ENCODE measurements at places on chromosomes 1 and 21.

DNA sequence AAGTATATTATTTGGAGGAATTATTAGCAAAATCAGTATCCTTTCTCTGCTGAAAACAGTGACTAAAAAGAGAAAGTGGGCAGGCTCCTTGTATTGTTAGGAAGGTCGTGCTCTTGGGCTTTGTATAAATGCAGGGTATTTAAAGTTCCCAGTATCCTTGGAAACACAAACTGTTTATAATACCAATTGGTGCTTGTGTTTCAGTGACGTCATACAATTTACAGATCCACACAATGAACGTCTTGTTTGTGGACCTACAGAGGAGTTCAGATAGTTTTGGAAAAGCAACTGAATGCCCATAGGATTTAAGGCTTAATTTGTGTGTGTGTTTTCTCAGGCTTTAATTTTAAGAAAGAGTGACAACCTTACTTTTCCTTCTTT is 168.2 kb downstream of the RASAL2 start:
- no peak for DNase-seq

- no peak for DNase-seq
Observed at GRCh38 chr1:165185161-165185889, 171.2 kb downstream of the LMX1A start.

GRCh38 chr1:11493972-11494655 is 15.2 kb downstream of the DISP3 start:
- DNase-seq = no peak

DNA sequence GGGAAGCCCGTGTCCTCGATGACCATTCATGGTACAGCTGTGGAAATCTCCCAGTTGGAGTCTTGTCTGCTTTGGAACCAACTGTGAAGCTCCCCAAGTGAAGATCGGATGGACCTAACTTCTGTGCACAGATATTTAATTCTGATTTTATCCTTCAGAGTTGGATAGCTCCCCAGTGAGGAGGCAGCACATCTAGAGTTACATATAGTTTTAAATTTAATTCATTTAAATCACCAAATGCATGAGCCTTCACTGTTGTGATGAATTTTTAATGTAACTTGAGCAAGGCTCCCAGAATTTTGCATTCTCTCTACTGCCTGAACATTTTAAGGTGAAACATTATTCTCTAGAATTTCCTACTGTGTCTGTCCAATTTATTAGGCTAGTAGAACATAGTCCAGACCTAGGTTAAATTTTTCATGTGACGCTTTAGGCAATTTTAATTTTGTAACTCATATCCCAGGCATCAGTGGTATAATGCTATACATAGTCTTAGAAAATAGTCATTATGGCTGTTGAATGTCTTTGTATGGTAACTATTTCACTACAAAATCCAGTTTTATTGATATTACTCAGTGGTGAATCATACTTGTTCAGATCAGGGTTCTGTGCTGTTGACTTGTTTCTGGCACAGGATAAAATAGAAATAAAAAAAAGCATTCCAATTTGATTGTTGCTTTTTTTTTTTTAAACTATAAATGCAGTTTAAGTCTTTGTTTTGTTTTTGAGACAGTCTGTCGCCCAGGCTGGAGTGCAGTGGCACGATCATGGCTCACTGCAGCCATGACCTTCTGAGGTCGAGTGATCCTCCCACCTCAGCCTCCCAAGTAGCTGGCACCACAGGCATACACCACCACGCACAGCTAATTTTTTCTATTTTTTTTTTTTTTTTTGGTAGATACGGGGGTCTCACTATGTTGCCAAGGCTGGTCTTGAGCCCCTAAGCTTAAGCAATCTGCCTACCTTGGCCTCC is 66.9 kb downstream of the PRDM2 start:
- DNase-seq = no peak

- DNase-seq = no peak
Observed at GRCh38 chr1:58745117-58745516, 38.7 kb downstream of the JUN start.

DNA sequence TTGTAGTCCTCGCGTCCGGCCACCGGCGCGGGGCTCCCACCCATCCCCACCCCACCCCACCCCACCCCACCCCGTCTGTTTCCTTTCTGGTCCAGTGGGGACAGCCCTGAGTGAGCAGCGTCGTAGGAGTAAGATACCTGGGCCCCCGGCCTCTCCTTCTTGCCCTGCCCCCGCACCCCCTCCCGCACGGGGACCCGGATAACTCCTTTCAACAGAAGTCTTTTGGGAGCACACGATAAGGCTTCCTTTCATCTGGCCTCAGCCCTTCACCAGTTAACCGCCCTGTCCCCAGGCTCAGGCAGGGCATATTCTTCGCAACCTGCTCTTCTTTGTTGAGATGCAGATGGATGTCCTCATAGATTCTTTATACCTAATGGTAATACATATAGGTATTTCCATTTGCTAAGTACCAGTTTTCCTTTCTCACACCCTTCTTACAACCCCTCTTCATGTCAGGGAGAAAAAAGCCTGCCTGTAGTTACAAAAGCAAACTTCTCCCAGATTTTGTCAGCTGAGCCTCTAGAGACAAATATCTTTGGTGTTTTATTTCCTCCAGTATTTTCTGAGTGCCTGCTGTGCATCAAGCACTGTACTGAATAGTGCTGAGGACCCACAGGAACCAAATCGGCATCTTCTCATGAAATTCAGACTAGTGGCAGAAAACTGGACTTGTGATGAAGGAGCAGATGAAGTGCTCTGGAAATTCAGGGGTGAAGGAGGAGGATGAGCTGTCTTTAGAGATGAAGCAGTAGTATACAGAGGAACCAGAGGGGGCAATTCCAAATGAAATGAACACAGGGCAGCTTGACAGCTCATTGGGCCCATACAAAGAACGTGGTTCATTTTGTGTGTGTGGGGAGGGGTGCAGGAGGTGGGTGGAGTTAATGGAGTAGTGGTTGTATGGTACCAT is 33.6 kb downstream of the SLC2A1 start:
- DNase-seq = no peak

- no peak for DNase-seq
Observed at GRCh38 chr1:227945891-227946623, 1.7 kb downstream of the WNT9A start.

DNA sequence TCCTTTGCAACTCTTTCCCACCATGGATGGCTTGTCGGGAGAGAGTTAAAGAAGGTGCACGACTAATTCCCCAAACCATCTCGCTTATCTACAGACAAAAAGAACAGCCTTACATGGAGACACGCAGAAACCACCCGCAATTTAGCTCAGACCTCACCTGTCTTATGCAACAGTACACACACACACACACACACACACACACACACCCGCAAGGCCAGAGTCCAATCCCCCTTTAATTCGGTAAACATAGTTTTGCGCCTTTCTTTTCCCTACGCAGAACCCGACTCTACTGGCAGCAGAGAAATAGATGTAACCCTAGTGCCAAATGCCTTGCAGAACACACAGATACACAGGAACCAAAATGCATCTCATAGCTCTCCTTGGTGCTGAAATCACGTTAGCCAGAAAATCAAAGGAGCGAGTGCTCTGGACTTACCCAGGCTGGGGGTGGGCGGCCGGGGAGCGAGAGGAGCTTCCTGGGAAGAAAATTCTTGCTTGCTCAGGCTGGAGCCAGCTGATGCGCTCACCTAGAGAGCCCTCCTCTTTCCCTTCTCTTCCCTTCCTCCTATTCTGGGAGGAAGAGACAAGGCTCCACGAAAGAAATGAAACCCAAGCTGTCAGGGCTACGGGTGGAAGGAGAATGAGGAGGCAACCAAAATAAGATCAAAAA is 470 bp downstream of the TNR start:
- no peak for DNase-seq

DNA sequence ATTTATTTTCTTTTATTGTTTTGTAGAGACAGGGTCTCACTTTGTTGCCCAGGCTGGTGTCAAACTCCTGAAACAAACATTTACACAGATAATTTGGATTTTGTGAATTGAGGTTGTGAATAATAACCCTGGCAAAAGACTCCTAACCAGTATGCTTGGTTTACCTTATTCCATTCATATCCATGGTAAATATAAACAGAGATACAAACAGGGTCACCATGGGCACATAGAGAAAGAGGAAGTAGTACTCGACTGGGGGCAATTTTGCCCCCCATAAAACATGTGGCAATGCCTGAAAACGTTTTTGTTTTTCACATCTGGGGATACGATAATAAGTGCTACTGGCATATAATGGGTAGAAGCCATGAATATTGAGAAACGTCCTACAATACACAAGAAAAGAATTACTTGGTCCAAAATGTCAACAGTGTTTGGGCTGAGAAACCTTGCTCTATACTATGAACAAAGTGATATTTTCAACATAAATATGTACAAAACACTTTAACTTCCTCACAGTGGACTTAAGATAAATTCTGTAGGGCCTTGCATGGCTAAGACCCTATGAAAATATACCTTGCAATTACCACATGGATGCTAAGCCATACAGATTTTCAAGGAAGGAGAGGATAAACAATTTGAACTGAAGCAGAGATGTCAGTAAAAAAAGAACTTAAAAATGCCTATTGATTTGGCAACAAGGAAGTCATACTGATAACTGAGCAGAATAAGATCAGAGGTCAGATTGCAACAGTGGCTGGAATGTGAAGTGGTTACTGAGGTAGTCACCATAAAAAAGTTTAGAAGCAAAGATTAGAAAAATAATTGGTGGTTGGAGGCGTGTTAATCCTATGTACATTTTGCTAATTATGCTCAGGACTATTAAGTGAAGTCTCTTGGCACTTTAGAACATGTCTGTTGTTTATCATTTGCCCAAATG is 27.4 kb upstream of the ASPM start:
- DNase-seq = no peak

- no peak for DNase-seq
Observed at GRCh38 chr1:24572301-24572700, 16.4 kb downstream of the NCMAP start.

- DNase-seq = no peak
Observed at GRCh38 chr1:30909365-30910068, 959 bp upstream of the SDC3 start.

GRCh38 chr1:196317535-196318522 is 290.4 kb downstream of the KCNT2 start:
- DNase-seq = no peak

GRCh38 chr21:34695434-34695833 is 26.6 kb downstream of the CLIC6 start:
- no peak for DNase-seq

DNA sequence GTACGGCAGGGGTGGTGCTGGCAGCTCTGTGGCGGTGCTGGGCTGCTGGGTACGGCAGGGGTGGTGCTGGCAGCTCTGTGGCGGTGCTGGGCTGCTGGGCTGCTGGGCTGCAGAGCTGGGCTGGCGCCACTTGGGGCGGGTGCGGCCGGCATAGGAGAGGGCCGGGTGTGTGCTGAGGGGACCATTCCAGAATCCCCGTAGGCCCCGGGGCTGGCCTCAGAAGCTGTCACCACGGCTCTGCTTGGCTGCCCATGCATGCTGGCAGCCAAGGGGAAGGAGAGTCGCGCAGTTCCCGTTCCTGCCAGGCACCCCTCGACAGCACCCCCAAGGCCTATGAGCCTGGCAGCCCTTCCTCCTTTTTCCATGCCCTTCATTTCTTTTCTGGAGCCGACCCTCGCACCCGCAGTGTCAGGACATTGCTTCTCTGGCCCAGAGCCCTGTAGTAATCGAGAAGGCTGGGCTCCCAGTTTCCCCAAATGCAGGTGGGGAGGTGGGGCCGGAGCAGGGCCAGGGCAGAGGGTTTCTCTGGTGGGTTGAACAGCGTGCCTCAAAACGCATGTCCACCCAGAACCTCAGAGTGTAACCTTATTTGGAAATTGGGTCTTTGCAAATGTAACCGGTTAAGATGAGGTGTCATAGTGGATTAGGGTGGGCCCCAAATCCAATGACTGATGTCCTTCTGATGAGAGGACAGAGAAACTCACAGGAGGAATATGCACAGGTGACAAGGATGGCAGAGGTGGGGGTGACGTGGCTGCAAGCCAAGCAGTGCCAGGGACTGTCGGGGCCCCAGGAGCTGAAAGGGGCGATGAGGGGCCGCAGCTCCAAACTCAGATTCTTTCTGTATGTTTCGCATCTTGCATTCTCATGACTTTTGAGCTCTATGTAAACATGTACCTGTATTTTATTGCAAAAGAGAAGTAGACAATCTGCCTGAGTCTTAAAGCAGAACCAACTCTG is 71.0 kb upstream of the ACTRT2 start:
- no peak for DNase-seq

GRCh38 chr1:195608883-195609282 is 999.4 kb downstream of the KCNT2 start:
- no peak for DNase-seq

- no peak for DNase-seq
Observed at GRCh38 chr1:188065917-188066316, 1237.2 kb downstream of the PLA2G4A start.

DNA sequence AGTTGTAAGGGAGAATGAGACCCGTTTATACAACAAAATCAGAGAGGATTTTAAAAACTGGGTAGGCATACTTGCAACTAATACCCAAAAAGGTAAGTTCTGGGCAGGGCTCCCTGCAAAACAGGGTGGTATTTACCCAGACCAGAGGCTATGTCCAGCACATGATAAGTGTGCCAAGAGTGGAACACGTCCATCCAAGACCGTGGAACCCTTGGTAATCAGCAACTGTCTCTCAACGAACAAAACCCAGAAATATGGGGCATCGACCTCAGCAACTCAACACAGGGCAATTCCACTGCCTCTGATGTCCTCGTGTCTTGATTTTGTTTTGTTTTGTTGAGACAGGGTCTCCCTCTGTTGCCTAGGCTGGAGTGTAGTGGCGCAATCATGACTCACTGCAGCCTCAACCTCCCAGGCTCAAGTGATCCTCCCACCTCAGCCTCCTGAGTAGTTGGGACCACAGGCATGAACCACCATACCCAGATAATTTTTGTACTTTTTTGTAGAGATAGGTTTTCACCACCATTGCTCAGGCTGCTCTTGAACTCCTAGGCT is 26.7 kb upstream of the MX1 start:
- no peak for DNase-seq

DNA sequence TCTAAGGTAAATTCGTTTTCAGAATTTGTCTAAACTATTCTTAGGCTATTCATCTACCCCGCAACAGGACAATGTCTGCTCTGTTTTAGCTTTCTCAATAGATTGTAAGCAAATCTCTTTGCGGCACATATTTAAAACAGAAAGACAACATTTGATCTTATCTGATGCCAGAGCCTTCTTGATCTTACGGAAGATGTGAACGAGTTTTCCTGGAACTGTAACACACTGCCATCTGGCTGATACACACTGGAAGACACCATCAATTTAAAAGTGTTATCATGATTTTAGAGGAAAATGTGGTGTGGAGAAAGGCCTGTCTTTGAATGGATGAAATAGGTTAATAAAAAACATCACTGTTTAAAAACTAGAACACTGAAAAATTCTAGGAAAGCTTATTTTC is 36.1 kb downstream of the COA6 start:
- DNase-seq = peak; percentile 14

- peak; percentile 25 for DNase-seq
Observed at GRCh38 chr1:32647308-32648134, 2.8 kb downstream of the ZBTB8OS start.

GRCh38 chr1:207745839-207746767 is 5.8 kb upstream of the CD46 start:
- DNase-seq = no peak

GRCh38 chr1:218025454-218025853 is 259.6 kb upstream of the RRP15 start:
- DNase-seq = no peak

- DNase-seq = no peak
Observed at GRCh38 chr1:169207797-169208520, 101.5 kb downstream of the ATP1B1 start.

- DNase-seq = no peak
Observed at GRCh38 chr1:236425031-236425663, 31.1 kb downstream of the EDARADD start.

- DNase-seq = no peak
Observed at GRCh38 chr1:103218821-103219220, 110.5 kb upstream of the COL11A1 start.

- DNase-seq = no peak
Observed at GRCh38 chr1:15353839-15354579, 55.7 kb upstream of the EFHD2 start.
